ENCODE measurements at places on chromosomes 11 and 22. TPM values are rescaled to one million over a fixed set of nuclear protein-coding genes. Genes with fewer than 3 reads are reported as not detected.

The NR1H3 gene
- total RNA-seq: 26.2 TPM

The WBP2NL gene
- 0.33 TPM for total RNA-seq

The GAB2 gene
- total RNA-seq: 18.0 TPM

The C11orf65 gene
- total RNA-seq: not detected

The C2CD2L gene
- total RNA-seq: 7.5 TPM

- H3K27ac ChIP-seq: no peak overlapping the region
- no peaks in the 10 kb centered on the region for H3K27me3 ChIP-seq
- peaks cover 42% of the 10 kb centered on the region for H3K4me1 ChIP-seq
- DNase-seq: no peak
- no peak overlapping the region for H3K4me3 ChIP-seq
These were observed 27.2 kb upstream of the RASL10A start for GRCh38 chr22:29342577-29343312.

GRCh38 chr22:29244785-29245625, 22.8 kb downstream of the RHBDD3 start:
- no peak for DNase-seq
- H3K4me3 ChIP-seq: no peak overlapping the region
- H3K36me3 ChIP-seq: no peaks in the 10 kb centered on the region
- no peak overlapping the region for H3K27ac ChIP-seq
- peaks cover 8% of the 10 kb centered on the region for H3K4me1 ChIP-seq

- H3K4me3 ChIP-seq: no peak overlapping the region
- peaks cover 9% of the 10 kb centered on the region for H3K4me1 ChIP-seq
- H3K27ac ChIP-seq: no peak overlapping the region
- H3K36me3 ChIP-seq: no peaks in the 10 kb centered on the region
- H3K27me3 ChIP-seq: peaks cover 5% of the 10 kb centered on the region
These were observed 978 bp downstream of the LUZP2 start for GRCh38 chr11:24497831-24498230.

GRCh38 chr11:17581036-17581731, 34.1 kb downstream of the OTOG start:
- H3K36me3 ChIP-seq: no peaks in the 10 kb centered on the region
- H3K27ac ChIP-seq: no peak overlapping the region
- no peaks in the 10 kb centered on the region for H3K4me1 ChIP-seq
- no peaks in the 10 kb centered on the region for H3K27me3 ChIP-seq
- no peak for DNase-seq

GRCh38 chr11:121048464-121049233, 24.7 kb downstream of the TBCEL start:
- no peak overlapping the region for H3K4me3 ChIP-seq
- no peaks in the 10 kb centered on the region for H3K4me1 ChIP-seq
- H3K27me3 ChIP-seq: no peaks in the 10 kb centered on the region
- H3K36me3 ChIP-seq: peaks cover 24% of the 10 kb centered on the region
- DNase-seq: no peak

GRCh38 chr11:34468209-34468841, 29.6 kb downstream of the CAT start:
- no peak for DNase-seq
- no peaks in the 10 kb centered on the region for H3K4me1 ChIP-seq
- no peaks in the 10 kb centered on the region for H3K27me3 ChIP-seq
- H3K27ac ChIP-seq: no peak overlapping the region
- peaks cover 100% of the 10 kb centered on the region for H3K36me3 ChIP-seq
- no peak overlapping the region for H3K4me3 ChIP-seq

DNA sequence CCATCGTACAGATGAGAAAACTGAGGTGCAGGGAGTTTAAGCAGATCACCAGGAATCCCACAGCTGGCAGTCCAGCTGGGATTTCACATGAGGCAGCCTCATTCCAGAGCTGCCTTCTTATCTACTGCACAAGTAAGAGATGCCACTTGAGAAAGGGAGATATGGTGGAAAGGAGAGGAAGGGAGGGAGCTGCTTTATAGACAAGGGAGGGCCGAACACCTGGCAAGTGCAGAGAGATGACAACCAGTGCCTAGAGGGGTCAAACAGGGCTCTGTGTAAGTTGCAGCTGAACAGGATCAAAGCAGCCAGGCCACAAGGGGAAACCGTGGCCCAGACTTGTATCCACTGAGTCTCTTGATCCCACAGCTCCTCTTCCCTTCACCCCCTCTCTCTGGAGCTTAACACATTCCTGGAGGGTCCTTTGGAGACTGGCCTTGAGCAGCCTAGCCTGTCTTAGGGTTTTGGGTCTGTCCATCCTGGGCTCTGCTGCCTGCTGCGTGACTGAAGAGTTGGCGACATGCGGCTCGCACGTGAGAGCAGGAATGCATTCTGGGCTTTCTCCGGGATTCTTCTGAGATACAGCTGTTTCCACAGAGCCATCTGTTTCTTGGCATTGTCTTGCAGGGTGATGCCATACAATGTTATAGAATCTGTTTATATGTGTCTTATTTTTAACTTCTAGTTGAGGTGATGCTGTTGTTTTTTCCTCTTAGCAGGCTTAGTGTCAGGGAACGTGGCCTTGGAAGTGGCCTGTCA, 268.5 kb upstream of the SYN3 start:
- H3K4me1 ChIP-seq: no peaks in the 10 kb centered on the region
- H3K27me3 ChIP-seq: no peaks in the 10 kb centered on the region
- no peak for DNase-seq
- H3K27ac ChIP-seq: no peak overlapping the region

DNA sequence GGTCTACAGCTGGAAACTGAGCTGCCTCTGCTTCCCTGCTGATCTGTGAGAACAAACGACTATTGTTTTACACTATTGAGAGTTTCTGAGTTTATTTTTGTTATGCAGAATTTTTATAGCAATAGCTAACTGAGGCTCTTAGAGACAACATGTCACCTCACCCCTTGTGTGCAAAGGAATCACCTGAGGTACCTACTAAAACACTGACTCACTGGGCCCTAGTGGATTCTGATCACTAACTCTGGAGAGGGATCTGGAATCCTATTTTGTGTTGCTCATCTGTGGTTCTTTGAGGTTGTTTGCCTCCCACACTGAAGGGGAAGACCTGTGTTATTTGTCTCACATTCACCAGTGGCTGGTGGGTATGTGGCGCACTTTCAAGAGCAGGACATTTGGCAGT, 13.4 kb upstream of the B3GAT1 start:
- H3K4me3 ChIP-seq: no peak overlapping the region
- H3K27ac ChIP-seq: no peak overlapping the region
- H3K36me3 ChIP-seq: no peaks in the 10 kb centered on the region

Data from esophagus muscularis mucosa (tissue), 4 donors.